ENCODE measurements at places on chromosomes 6 and 20.

DNA sequence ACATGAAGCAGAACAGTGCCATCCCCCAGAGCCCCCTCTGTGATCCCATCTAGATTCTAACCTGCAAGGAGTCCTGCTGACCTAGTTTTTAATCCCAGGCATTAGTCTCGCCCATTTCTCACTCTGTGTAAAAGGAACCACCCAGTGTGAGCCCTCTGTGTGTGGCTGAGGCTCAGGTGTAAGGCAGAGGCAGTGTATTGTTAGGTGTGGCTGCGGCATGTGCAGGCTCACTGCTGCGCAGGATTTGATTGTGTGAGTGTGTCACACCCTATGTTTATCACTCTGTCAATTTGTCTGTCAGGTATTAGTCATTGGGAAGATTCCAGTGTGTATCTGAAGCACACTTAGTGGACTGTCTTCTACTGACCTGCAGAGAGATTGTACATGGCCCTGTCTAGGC is 13.7 kb upstream of the CST8 start:
- no peak for DNase-seq

DNA sequence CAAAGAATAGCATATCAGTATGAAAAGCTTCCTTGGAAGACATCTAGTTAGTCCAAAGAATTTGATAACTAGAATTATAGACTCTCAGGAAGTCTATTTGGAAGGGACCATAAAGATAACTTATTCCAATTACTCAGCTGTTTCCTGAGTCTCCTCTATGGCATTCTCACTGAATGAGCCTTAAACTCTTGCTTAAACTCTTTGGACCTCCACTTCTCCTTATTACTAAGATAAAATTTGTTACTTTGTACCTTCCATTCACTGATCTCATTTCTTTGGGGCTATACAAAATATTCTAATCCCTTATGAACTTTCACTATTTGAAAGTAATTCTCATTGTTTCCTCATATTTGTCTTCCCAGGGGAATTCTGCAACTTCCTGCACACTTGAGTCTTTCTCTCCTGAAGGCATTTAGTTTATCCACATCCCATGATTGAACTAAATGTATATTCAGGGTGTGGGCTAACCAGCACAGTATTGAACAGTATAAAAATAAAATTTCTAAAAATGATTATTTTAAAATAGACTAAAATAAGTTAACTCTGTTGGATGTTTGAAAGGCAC is 67.1 kb upstream of the NOTCH4 start:
- no peak for DNase-seq

- DNase-seq, result peak; percentile 61
Measured at GRCh38 chr6:90044833-90045381, 150.6 kb downstream of the GJA10 start.

DNA sequence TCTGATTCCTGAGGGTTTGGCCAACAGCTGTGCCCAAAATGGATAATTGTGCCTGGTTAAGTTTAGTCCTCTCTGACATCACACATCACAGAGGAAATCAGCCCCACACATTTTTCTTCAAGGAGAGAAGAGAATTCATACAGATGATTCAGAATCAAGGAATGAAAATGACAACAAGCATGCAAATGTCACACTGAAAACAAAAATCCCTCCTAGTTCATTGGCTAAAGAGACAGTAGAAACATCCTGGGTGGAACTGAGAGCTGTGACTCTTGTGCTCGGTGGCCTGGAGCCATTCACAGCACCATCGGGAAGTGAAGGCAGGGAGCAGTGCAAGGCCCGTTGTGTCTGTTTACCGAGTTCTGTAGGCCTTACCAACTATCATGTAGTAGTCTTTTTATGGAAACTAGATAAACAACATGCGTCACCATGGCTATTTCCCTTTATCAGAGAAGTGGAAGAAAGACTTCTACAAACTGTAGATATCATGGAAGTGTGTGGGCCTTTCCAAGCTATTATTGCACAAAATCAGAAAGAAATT is 81.7 kb upstream of the TENT5A start:
- DNase-seq, result peak; percentile 59

- DNase-seq, result peak; percentile 29
Measured at GRCh38 chr20:2631228-2631627, 21.2 kb upstream of the NOP56 start.

GRCh38 chr6:159118924-159119323 is 50.3 kb upstream of the FNDC1 start:
- DNase-seq, result no peak

GRCh38 chr6:31349301-31349700 is 7.7 kb downstream of the HLA-B start:
- no peak for DNase-seq

Data from astrocyte of the spinal cord (primary cell).